Stimulated activated CD8-positive, alpha-beta memory T cell treated with anti-CD3 and anti-CD28 coated beads, Interleukin-7, amount 100 ng/mL, for 4 hours (primary cell): ENCODE measurements at places on chromosomes 2 and 18.

GRCh38 chr2:161943011-161943410 lies 131.0 kb downstream of the DPP4 start:
- no peak for DNase-seq

DNA sequence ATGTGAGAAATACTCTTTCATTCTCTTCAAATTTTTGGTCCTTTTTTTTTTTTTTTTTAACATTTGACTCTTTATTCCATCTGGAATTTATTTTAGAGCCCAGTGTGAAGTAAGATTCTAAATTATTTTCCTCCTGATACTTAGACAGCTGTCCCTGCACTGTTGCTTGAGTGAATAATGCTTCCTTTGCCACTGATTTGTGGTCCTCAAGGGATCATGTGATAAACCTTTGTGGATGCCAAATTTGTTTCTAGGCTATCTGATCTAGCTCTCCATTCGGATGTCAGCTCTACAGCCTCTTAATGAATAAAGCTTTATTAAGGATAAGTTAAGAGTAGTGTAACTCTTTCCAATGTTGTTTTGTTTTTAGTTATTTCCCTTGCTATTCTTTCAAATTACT lies 142.3 kb downstream of the SMAD7 start:
- no peak for DNase-seq

DNA sequence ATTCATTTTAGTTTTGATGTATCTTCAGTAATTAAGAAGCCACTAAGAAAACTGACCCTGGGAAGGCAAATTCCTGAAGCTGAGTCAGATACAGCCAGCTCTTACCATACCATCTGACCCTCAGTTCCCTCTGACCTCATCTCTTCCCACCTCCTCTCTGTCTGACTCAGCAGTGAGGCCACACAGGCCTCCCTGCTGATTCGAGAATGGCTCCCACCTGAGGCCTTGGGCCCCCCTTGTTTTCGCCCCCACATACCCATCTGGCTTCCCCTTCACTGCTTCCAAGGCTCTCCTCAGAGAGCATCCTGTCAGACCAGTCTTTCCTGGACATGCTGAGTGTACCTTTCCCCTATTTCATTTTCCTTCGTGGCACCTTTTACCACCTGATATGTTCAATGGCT lies 71.0 kb upstream of the CYP1B1 start:
- DNase-seq: no peak

GRCh38 chr2:235098269-235098668 lies 146.5 kb downstream of the SH3BP4 start:
- no peak for DNase-seq

DNA sequence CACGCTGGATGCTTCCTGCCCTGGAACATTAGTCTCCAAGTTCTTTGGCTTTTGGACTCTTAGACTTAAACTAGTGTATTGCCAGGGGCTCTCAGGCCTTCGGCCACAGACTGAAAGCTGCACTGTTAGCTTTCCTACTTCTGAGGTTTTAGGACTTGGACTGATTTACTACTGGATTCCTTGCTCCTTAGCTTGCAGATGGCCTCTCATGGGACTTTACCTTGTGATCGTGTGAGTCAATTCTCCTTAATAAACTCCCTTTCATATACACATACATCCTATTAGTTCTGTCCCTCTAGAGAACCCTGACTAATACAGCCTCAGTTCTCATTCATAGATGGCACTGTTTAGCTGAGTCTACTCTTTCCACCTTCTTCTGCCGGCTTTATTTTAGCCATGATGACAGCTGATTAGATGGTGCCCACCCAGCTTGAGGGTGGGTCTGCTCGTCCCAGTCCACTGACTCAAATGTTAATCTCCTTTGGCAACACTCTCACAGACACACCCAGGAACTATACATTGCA lies 389.1 kb downstream of the NYAP2 start:
- DNase-seq: no peak

DNA sequence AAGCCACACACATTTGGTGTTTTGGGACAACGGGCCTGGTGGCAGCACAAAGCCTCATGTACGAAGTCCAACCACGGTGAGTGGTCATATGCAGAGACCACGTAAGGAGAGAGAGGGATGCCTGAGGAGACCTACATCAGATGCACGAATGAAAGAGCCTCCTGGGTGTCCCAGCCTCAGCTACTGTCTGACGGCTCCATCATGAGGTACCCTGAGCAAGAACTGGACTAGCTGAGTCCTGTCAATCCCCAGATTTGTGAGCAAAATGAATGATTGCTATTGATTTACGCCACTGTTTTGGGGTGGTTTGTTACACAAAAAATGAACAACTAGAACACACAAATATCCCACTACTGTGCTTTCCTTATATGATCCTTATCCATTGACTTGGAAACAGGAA lies 275.7 kb upstream of the KYNU start:
- DNase-seq: no peak

DNA sequence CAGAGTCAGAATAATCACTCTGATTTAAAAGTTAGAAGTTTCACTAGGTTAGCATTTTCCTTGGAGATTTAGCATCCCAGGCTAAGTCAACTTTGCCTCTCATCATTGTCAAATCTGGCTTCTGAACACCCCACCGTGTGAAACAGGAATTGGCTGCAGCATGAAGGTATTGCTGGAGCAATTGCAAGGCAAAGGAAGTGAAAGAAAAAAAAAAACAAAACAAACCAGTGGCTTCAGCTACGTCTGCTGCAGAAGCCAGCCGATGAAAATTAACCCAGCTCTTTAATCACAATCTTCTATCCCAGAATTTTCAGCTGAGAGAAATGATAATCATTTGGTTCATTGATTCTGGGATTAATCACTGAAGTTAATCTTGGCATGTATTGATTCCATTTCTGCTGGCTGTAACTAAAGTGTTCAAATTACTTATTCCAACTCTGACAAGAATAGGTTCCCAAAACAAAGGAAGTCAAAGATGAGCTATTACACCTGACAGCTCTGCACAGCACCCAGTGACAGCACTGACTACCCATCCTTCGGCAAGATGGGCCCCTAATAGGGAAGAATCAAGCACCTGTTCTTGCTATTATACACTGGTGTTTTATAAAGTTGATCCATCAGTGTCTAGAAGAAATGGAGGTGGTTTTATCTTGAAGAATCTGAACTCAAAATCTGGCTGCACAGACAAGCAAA lies 42.7 kb upstream of the REG3G start:
- no peak for DNase-seq

- no peak for DNase-seq
Measured at GRCh38 chr2:197947219-197947757, 142.9 kb downstream of the PLCL1 start.

DNA sequence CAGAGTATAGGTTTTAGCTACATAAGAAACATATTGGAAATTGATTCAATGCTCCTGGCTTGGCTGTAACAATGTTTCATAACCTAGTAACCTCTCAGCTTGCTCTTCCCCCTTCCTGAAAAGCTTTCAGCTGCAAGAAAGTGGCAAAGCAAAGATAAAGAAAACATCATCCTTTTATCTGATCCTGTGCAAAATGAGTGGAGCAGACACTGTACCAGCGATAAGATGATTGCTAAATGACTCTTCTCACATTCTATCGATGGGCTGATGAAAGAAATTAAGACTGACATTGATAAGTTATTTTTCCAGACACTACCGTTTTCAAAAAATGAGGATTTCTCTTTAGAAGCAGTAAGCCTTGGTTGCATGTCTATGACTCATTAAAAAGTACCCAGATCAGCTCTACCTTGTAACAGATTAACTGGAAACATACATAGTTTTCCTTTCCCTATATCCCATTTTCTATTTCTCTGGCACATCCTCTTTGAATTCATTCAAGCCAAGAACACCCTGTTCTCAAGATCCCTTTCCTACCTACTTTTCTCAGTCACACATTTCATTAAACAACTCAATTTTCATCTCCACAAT lies 87.1 kb upstream of the LYPD1 start:
- no peak for DNase-seq

- no peak for DNase-seq
Measured at GRCh38 chr2:168137510-168138180, 109.8 kb downstream of the STK39 start.

DNA sequence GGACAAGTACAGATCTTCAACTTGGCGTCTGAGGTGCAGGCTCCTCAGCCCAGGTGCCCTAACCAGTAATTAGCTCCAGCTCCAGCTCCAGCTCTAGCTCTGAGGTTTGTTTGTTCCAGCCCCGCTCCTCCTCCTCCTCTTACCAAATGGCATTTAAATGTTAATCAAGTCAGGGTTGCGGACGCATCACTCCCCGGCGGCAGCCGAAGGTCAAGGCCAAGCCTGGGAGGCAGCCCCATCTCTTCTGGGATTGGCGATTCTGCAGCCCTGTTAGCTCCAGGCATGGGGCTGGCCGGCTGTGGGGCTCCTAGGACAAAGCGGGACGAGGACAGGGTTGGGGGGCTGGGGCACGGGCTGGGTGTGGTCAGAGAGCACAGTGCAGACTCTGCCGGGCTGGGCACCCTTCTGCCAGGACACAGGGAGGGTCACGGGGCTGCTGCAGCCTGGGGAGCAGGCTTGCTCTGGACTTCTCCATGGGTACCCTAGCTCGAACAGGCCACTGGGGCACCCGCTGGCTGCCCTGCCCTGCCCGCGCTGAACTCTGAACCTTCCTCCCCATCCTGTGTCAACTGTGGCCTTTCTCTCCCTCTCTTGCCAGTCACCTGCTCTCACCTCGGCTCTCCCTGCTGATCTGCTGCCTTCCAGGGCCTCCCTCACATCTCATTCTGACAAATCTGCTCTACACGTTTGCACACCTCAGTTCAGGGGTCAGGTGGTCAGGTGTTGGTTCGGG lies 203.3 kb downstream of the CELF4 start:
- no peak for DNase-seq

DNA sequence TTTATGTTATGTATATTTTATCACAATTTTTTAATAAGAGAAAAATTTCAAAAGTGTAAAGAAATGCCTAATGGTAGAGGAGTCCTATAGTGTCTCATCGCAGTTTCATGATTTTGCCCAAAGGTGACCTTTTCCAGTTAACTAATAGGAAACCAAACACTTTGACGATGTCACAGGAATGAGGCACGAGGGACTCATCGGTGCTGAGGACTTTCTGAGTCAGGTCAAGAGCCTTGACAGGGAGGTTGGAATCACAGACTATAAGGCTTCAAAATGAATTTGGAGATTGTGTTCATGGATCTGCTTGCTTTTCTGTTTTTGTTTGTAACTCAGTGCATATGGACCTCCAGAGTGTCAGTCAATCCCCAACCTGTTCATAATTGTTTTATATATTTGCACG lies 15.1 kb upstream of the RTTN start:
- no peak for DNase-seq

GRCh38 chr2:144411473-144411872 lies 108.4 kb downstream of the ZEB2 start:
- DNase-seq: no peak

DNA sequence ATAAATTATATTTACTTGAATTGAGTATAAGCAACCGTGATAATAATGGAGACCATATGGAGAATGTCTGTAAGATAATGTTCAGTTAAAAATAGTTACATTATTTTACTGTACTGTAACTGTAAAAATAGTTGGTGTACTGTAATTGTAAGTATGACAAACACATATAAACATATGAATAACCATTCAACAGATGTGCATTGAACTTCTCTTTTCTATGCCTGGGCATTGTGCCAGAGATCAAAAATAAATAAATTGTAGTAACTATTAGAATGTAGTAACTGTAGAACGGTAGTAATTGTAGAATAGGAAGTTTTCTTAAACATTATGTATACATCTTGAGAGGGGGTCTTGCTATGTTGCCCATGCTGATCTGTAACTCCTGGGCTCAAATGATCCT lies 287.4 kb upstream of the EPAS1 start:
- no peak for DNase-seq

DNA sequence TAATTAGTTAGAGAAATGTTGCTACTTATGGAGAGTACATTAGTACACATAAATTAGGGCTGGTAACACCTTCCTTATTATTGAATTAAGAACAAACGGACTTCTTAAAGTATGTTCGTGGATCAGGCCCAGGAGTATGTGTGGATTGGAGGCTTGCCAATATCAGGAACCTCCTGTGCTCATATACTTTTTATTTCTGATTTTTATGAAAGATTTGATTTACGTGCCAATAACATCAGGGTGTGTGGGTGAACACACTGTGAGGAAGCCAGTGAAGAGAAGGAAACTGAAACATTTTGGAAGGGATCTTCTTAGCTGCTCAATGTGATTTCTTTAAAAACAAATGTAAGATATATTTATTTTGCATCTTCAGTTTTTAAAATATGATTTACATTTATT lies 113.0 kb downstream of the EFEMP1 start:
- no peak for DNase-seq

DNA sequence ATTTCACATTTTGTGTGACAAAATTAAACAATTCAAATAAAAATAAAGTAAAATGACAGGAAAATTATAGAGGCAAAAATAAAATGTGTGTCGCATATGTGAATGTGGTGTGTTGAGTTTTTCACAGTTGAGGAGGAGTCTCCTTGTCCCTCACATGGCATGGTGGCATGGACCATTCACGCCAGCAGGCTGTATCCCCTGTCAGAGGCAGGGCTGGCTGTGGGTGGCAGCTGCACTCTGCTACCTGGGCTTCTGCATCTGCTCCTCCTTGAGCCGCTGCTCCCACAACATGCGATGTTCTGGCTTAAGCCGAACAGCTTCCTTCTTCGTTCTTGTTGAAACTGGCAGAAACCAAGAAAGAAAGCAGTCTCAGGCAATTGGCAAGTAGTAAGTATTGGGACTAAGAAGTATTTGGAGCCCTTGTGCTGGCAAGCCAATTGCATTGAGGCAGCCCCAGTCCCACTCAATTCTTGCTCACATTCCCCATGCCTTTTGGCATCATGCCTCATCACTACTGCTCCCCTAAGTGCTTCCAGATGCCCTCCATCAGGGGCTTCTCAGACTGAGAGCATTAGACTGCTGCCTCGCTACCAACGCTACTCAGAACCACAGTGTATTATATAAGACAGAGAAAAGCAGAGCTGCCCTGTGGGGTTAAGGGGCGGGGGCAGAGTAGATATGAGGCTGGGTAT lies 177.9 kb upstream of the NABP1 start:
- no peak for DNase-seq

GRCh38 chr18:8795586-8796325 lies 90.4 kb downstream of the MTCL1 start:
- DNase-seq: no peak

- no peak for DNase-seq
Measured at GRCh38 chr2:84121-84520, 37.8 kb upstream of the FAM110C start.

DNA sequence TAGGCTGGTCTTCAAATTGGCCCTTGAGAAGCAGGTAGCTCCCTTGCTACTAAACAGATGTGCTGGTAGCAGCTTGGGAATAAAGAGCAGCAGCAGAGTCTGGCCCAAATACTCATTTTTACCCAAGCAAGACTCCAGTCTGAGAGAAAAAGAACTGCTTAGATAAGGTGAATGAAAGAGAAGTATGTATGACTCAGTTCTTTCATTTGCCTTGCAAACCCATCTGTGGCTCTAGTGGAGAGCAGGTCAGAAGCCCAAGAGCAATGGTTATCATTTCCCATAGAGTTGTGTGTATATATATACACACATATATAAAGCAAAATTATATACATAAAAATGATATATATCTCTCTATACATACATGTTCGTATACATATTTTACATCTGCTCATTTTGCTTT lies 80.3 kb downstream of the CAMKMT start:
- no peak for DNase-seq
